Bronchial smooth muscle cell (primary cell): ENCODE measurements at places on chromosomes 2 and 18. TPM values are rescaled to one million over a fixed set of nuclear protein-coding genes. Genes with fewer than 3 reads are reported as not detected.

PNO1 gene
- 3.5 and 4.3 TPM in 2 replicates for total RNA-seq

SYT4 gene
- total RNA-seq = not detected in 2 replicates

KIAA2012 gene
- total RNA-seq = not detected in 2 replicates

MARCHF4 gene
- under 0.01 and 0.32 TPM in 2 replicates for total RNA-seq

TSPYL6 gene
- not detected in 2 replicates for total RNA-seq

FSIP2 gene
- total RNA-seq = under 0.01 and 0.16 TPM in 2 replicates

GKN2 gene
- not detected in 2 replicates for total RNA-seq

NPHP1 gene
- total RNA-seq = 5.5 and 5.7 TPM in 2 replicates

ERBB4 gene
- total RNA-seq = 0.32 TPM in 1 of 2 replicates, not detected in the other

SPDYA gene
- 0.86 and 1.3 TPM in 2 replicates for total RNA-seq
